ENCODE measurements at places on chromosomes 7 and 10.

DNA sequence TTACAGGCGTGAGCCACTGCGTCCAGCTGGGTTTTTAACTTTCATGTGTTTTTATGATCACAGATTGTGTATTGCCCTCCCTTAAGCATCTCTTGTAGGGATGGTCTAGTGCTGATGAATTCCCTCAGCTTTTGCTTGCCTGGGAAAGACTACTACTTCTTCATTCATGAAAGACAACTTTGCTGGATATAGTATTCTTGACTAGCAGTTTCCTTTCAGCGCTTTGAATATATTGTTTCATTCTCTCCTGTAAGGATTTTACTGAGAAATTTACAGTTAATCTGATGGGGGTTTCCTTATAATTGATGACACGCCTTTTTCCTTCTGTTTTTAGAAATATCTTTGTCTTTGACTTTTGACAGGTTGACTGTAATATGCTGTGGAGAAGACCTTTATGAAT, 33.2 kb downstream of the STK31 start:
- DNase-seq, result no peak

GRCh38 chr7:128453836-128454804, 1.6 kb upstream of the HILPDA start:
- DNase-seq, result no peak

GRCh38 chr10:112654794-112655193, 207.8 kb downstream of the VTI1A start:
- no peak for DNase-seq

- no peak for DNase-seq
Measured at GRCh38 chr10:73910764-73911552, at the start of gene PLAU. PLAU (plus strand) TSS chr10:73911132; CDS start chr10:73911556, 424 bp downstream.

DNA sequence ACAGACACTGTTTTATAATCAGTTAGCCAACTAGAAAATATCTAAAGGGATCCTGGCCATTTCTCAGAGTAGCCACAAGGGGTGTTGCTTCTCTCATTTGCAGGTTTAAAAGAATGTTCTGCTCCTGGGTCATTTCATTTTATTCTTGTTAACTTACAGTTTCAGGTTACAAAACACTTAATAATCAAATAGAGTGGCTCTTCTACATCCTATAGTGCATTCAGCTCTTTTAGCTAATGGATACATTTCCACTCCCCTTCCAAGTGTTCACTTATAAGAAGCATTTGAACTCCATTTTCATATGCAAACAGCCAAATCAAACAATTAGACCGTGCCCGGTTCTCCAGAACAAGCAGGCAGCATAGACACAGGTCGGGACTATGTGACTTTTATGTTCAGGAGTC, 117.5 kb downstream of the TRIL start:
- DNase-seq, result no peak

- no peak for DNase-seq
Measured at GRCh38 chr10:129844216-129844766, 119.8 kb downstream of the EBF3 start.

DNA sequence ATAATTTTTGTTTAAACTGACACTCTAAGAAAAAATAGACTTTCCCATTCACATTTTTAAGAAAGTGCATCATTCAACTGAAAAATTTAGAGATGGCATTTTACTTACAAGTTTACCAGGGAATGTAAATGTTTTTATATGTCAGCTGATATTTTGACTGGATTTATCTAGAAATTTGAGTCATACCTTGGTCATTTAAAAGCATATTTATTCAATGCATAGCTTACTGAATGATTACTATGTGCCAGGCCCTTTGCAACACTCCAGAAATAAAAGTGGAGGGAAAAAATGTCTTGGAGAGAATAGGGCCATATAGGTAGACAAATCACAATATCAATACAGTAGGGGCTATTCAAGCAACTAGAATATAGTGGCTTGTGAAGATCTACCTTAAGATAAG, 98.4 kb upstream of the FAM3C start:
- no peak for DNase-seq

GRCh38 chr7:139768249-139768824, 9.5 kb downstream of the HIPK2 start:
- no peak for DNase-seq

DNA sequence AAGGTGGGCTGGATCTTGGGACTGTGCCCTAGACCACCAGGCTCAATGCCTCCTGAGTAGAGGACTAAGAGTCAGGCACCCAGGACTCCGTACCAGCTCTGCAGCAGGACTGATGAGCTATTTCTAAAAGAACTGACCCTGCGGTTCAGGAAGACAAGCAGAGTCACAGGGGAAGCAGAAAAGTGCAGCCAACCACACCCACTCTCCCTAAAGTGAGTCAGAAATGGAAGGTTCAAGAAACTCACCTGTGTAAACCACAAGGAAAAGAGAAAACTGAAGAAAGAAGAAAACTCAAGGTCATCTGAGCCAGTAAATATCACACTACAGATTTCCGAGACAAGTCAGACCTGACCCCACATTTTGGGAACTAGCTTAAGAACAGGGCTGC, 2.5 kb downstream of the PARP12 start:
- no peak for DNase-seq

GRCh38 chr10:70435241-70436085, 6.0 kb downstream of the NODAL start:
- DNase-seq, result no peak

DNA sequence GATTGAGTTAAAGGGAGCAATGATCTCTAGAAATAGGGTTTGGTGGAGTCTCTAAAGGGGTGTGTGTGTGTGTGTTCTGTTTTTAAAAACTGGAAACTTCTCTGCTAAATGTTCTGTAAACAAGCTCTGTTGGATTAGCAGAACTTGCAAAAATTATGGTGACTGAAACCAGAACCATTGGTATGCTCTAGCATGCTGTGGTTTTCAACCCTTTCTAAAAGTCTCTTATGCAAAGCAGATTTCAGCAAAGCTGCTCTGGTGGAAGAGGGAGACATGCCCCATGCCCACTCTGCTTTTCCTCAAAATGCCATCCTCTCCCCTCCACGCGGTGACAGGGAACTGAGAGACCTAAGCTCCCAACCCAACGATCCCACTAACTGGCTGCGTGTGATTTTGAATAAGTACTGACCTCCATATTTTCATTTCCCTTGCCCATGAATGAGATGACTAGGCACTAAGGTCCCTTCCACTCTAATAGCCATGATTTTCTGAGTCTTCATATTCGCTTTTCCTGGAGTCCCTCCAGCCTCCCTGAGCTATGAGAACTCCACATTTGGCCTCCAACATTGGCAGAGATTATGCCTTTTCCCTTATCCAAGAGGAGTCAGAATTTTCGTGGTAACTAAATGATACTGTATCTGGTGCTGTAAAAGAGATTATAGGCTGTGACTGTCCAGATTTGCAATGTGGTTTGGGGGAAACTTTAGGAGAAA, 117.3 kb upstream of the PALS2 start:
- DNase-seq, result no peak

DNA sequence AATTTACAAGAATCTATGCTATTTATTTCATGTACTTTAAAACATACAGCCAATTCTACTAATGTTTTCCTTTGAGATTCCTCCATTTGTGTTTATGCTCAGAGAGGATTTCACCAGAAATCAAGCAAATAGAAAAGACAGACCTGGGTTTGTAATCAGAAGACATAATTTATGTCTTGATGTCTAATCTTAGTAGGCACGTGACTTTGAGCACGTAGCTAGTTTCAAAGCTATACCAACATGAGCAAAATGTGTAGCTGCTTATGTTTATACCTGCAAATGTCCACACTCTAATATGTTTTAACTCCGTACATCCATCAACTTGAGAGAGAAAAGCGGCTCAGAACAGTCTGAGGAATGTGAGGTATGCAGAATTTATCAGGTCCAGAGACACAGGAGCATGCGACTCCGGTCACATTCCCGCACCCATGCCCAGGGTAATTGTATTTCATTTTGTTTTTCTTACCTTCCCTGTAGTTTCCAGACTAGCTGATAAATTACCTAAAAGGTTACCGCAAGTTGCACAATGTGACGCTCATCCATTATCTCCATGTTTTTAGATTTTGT, 40.0 kb downstream of the SVOPL start:
- no peak for DNase-seq

GRCh38 chr7:36732806-36733205, 8.5 kb upstream of the AOAH start:
- DNase-seq, result no peak

DNA sequence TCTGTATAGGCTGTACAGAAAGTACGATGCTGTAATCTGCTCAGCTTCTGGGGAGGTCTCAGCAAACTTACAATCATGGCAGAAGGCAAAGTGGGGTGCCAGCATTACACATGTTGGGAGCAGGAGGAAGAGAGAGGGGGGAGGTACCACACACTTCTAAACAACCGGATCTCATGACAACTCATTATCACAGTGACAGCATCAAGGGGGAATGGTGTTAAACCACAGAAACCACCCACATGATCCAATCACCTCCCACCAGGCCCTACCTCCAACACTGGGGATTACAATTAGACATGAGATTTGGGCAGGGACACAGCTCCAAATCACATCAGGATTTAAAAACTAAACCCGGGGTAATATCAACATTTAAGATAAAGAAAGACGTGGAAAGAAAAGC, 468.8 kb upstream of the AUTS2 start:
- DNase-seq, result no peak

GRCh38 chr7:28748933-28749584, 209.1 kb downstream of the TRIL start:
- DNase-seq, result no peak

- DNase-seq, result no peak
Measured at GRCh38 chr7:83096065-83096580, 66.6 kb downstream of the PCLO start.

- no peak for DNase-seq
Measured at GRCh38 chr10:79322616-79323543, 24.4 kb upstream of the PPIF start.

DNA sequence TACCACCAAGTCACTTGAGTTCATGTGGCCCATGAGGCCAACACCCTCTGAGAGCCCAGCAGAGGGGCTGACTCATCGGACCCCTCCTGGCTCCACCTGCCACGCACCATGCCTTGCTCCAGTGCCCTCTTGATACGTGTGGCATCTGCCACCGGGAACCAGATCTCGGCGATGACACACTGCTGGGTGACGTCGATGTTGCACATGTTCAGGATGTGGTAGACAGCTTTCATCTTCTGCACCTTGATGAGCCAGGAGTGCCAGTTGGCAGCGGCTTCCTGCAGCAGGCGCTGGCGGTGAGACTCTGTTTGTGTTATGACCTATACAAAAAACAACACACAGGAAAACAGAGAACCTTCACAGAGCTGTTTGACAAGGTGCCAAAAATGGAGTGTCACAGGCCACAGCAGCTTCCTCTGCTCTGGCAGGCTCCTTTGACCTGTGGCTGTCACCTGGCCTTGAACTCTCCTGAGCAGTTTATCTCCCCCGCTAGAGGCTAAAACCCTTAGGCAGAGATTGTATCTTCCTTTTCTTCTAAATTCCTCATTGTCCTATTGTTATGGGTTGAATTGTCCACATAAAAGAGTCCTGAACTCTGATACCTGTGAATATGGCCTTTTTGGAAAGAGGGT, 45.2 kb upstream of the TMEM213 start:
- no peak for DNase-seq

DNA sequence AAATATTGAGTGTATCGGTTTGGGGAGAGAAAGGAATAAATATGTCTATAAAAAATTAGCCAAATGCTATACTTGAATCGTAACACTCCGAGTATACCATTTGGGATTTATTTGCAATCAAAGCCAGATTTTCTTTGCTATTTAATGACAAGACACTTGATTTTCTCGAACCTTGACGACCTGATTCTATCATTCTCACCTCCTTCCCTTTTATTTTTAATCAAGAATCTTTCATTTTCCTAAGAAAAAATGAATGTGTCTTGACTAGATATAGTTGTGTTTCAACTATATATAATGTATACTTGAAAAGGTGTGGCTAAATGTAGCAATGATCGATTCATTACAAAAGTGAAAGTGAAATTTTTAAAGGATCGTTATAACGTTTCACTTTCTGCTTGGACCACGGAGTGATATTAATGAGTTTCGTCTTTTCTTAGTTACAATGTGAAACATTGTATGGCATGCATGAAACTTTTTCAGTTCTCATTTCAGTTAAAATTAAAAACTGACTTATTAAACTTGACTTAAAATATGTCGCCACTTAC, 562 bp downstream of the NUB1 start:
- DNase-seq, result no peak

GRCh38 chr10:59801171-59801570, 47.9 kb upstream of the MRLN start:
- DNase-seq, result no peak

DNA sequence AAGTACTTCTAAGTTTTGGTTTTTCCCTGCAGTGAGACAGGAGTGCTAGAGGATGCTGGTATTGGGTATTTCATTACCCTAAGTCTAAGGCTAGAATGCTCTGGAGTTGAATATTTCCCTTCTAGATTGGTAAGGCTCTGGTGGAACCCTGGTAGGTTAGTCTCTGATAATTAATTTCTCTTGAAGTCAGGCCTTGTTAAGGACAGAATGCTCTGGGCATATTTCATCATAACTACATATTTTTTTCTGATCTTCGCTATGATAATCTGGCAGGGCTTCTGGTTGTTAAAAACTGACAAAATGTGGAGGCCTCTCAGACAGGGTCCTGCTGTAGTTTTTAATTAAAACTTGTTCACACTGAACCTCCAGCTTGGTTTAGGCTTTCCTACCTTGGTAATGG, 83.8 kb downstream of the CDK13 start:
- DNase-seq, result no peak

DNA sequence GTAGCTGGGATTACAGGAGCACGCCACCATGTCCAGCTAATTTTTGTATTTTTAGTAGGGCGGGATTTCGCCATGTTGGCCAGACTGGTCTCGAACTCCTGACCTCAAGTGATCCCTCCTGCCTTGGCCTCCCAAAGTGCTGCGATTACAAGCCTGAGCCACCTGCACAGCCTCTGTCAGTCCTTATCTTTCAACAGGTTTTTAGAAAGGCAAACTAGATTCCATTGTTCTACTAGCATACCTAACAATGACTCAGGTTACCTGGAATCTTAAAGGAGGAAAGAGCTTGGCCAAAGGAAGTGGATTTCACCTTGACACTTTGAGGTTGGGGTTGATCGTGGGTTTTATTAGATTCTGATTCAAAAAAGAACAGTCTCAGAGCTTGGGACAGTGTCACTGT, 3.2 kb downstream of the ABCC2 start:
- DNase-seq, result no peak

- DNase-seq, result no peak
Measured at GRCh38 chr7:112065758-112066157, 140.4 kb downstream of the DOCK4 start.
